ENCODE measurements at places on chromosomes 5 and 9.

GRCh38 chr5:74009502-74009901 is 383.5 kb downstream of the ARHGEF28 start:
- no peak for DNase-seq

DNA sequence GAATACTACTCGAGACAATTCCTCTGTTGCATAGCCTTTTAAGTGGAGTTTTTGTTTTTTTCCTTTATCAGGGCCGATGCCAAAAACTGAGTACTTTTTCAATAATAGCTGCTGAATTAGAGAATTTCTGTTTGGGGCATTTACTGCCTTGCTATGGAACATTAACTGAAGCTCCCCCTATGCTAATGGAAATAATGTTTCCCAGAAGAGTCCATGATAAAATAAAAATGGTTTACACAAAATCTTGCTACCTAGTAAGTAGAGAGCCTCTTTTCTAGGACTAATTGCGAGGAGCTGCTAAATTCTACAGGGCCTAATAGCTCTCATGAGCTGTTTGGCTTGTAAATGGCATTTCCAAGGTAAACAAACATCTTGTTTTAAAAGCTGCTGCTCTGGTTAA is 128.2 kb upstream of the MYO10 start:
- DNase-seq = no peak

- DNase-seq = no peak
Measured at GRCh38 chr5:65481171-65481581, 544 bp downstream of the ADAMTS6 start.

DNA sequence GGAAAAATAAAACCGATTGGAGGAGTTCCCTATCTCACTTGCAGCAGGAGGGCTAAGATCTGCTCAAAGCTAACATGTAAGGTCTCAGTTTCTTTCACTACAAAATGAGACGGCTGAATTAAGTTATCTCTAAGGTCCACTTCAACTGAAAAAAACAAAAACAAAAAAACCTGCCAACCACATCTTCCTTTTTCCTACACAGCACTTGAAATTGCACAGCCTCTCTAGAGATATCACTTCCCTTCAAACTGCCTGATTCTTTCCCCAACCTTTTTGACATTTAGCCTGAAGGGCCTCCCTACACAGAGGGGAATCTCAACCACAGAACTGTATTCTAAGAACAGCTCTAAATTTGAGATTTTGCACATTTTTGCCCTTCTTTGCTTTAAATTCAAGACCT is 227.9 kb upstream of the TARS1 start:
- DNase-seq = no peak

DNA sequence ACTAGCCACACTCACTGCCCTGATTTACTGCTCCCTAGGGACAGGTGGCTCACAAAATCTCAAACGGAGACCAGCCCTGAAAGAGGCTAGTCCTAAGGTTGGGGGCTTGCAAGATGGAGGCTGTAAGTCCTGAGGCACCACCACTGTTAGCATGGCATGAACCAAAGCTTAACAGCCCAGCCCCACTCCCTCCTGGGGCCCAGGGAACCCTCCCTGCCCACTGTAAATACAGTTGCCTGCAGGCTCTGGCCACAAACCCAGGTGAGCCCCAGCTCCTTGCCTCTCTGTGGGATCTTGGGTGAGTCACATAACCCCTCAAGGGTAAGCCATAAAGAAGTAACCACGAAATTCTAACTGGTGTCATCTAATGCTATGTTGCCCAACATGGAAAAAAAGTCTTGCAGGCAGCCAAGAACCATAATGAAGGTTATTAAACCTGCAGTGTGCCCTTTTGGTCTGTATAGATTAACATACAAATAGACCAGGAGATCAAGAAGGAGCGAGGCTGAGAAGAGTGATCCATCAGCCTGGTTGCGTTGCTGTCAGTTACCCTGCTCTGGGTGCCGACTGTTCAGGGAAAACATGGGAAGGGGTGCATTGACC is 1.7 kb upstream of the POMT1 start:
- peak; percentile 73 for DNase-seq

DNA sequence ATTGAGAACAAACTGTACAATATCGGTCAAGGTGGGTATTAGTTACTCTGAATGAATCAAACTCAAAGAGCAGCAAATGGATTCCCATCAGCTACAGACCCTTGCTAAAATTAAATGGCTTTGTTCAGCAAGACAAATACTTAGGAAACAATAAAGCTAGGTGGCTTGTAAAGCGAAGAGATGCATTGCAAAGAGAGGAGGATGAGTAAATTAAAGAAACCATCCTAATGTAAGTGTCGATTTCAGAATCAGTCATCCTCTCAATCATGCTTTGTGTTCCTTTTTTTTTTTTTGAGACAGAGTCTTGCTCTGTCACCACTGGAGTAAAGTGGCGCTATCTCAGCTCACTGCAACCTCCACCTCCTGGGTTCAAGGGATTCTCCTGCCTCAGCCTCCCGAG is 359.2 kb upstream of the ZNF462 start:
- DNase-seq = no peak

GRCh38 chr5:168042284-168043068 is 249.0 kb upstream of the WWC1 start:
- DNase-seq = no peak

- no peak for DNase-seq
Measured at GRCh38 chr9:20148416-20148815, 359.6 kb upstream of the SLC24A2 start.

- DNase-seq = no peak
Measured at GRCh38 chr9:7780261-7780988, 19.2 kb downstream of the DMAC1 start.

DNA sequence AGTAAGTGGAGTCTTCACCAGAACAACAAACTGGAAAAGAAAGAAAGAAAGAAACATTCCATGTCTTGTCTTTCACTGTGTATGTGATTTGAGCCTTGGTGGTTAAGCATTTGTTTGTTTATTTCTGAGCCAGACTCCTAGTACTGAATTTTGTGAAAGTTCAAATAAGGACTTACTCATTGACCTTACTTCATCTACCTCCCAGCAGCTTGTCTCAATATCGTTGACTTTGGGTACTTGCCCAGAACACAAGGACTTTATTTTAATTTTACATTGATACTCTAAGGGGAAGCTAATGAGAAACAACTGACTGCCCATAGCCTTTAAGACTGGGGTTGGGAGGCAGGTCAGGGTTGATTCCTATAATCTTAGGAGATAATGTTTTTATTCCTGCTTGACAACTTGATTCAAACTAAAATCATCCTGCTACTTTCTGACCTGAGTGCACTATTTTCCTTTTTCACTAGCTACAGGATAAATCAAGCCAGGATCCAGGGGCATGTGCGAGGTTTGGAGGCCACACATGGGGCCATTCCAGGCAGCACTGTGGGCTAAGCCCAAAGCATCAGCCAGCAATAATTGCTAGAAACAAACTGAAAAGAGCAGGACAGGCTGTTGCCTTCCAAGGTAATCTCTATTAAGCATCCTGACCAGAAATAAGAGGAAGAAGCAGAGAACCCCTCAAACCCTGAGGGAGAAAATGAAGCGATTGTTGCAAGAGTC is 138.9 kb upstream of the RUSC2 start:
- DNase-seq = no peak

GRCh38 chr9:2919347-2919746 is 75.5 kb upstream of the PUM3 start:
- DNase-seq = no peak

- DNase-seq = no peak
Measured at GRCh38 chr5:171543148-171543815, 123.8 kb downstream of the FGF18 start.

GRCh38 chr9:134030821-134031470 is 5.7 kb downstream of the BRD3OS start:
- no peak for DNase-seq

DNA sequence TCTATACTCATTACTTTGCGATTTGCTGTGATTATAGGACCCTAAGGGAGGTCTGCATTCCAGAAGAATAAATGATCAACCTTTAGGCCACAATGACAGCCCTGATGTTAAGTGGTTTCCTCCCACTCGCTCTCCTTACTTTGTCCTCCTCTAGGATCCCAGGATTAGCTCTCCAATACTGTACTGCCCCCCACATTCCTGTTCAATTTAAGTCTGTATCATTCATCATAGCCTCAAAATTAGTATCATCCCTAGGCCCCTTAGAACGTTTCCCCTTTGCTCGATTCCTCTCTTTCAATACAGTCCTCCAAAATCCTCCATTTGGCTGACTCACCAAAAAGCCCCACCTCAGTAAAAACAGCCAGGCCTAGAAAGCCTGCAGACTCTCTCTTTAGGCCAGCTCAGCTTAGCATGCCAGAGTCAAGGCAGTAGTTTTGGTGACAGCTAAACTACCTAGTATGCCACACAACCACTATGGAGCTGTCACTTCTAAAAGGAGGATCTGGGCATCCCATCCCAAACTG is 24.4 kb downstream of the RNF145 start:
- peak; percentile 10 for DNase-seq
